NCI-H1417 treated with DMSO at 0.1 percent for 48 hours (cell line): ENCODE measurements at places on chromosomes 5 and 9.

DNA sequence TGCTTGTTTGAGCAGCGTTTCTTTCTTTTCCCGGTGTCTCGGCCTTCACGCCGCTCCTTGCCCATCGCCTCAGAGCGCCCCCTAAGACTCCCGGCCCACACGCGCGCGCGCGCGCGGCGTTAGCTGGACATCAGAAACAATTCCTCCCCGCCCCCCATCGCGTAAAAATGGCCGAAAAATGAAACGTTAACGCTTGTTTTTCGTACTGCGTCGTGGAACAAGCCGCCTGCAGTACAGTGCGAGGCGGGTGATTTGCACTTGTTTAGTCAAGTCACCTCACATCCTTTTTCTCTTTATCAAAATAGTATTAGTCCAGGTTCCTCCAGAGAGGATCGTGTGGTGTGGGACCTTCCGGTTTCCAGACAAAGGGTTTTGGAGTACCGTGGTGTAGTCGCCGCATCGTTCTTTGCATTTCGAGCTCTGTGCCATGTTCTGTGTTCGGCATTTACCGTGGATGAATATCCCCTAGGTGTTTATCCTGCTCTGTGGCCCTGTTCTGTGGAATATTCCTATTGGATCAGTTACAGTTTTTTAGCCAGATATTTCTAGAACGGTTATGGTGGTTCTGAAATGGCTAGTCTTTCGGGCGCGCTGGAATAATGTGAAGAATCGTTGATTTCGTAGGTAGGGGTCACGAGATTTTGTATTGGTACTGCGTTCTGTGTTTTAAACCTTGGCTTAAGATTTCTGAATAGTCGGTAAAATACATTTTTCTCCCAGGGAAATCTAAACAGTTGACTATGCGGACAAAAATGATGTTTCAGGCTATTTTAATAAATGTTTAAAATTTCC is 1.0 kb downstream of the MATR3 start:
- DNase-seq = peak; percentile 8

- no peak for DNase-seq
These were observed 28.0 kb downstream of the NCS1 start for GRCh38 chr9:130200038-130200849.

GRCh38 chr9:109316207-109316640 is 4.6 kb downstream of the EPB41L4B start:
- DNase-seq = peak; percentile 60

- DNase-seq = peak; percentile 60
These were observed 1576.5 kb downstream of the EFNA5 start for GRCh38 chr5:106094204-106094607.

DNA sequence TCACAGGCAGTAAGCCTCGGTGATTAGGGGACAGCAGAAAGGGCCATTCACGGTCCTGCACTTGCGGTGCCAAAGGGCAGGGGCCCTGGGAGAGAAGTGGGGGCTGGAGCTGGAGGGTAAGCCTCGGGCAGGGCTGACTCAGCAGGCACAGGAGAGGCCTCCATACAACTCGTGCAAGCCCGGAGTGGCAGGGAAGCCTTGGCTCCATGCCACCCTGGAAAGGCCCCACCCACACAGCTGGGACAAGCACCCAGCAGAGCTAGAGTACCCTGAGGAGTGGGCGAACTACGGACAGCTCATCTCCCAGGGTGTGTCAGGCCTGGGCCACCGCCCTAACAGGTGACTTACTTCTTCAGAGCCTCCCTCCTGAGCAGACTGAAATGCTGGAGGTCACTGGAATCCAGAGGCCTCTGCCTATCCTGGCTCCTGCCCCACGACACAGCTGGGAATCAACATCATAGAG is 5.6 kb upstream of the CAMK2A start:
- DNase-seq = no peak

DNA sequence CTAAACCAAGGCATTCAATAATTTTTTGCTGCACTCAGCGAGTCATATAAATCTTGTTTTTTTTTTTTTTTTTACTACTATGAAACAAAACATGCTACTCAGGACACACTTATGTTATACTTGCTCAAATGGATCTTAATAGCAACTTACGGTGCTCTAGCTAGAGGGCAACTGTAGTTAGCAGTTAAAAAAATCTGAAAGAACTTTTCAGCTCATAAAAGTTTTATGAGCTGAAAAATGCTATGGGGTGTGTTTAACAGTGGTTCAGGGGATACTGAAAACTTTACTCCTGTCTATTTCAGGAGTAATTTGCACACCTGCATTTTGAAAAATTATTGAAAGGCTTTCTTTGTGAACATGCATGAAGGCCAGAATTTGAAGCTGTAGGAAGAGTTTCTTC is 53.4 kb downstream of the VCAN start:
- DNase-seq = no peak
